Hippocampal formation (tissue), 2 donors: ENCODE measurements at places on chromosomes 13 and 19.

- DNase-seq: no peak
These were observed 191.6 kb downstream of the DLEU7 start for GRCh38 chr13:50651922-50652321.

DNA sequence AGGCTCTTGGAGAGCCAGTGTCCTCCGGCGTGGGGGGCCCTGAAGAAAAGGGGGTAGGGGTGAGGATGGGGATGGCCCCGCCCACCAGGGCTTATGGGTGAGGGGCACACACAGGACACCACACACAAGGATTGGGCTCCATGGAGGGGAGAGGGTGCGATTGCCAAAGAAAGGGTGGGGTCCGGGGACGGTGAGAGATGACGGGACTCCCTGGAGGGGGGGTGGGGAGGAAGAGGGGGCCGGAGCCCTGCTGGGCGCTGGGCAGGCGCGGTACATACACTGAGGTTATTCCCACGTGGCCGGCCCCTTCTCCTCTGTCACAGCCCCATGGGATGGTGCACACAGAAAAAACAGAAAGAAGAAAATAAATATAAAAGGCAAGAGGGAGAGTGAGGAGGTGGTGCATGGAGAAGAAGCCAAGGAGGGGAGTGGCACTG, 60.1 kb downstream of the IER2 start:
- no peak for DNase-seq

- no peak for DNase-seq
These were observed 10.2 kb downstream of the C19orf12 start for GRCh38 chr19:29704562-29705558.

GRCh38 chr19:6963244-6963852, 57.9 kb downstream of the MBD3L2B start:
- DNase-seq: no peak

DNA sequence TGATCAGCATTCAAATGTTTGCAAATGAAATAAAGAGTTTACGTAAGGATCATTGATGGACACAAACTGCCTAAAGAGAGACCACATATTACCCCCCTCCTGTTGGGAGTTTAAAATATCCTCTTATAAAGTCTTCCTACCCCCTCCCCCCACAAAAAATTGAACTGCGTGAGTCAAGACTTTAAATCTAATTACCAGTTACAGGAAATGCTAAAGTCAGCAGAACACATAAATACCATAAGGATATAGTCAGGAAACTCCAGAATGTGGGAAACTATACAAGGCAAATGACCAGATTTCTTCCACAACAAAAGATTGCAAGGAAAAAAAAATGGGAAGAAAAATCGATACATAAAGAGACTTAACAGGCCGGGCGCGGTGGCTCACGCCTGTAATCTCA, 44.4 kb upstream of the FARP1 start:
- DNase-seq: no peak

DNA sequence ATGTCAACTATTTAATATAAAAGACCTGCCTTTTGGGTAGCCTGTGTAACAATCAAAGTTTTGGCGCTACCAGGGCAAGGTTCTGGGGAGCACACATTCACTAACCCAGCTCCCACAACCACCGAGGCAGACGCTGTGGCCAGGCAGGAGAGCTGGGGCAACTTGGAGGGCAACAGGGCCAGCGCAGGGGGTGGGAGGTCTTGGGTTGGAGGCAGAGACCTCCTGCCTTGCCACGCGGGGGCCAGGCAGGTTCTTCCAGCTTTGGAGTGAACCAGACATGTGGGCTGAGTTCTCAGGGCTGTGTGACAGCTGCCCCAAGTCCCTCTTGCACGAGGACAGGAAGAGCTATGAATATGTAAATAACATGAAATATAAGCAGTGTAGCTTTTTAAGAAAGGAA, 30.3 kb upstream of the MCF2L start:
- DNase-seq: no peak
